PC-9 (cell line): ENCODE measurements at places on chromosomes 1 and 21. TPM values are rescaled to one million over a fixed set of nuclear protein-coding genes. Genes with fewer than 3 reads are reported as not detected.

GRCh38 chr1:9443913-9444445 is 95.3 kb upstream of the SLC25A33 start:
- no peak for DNase-seq

GRCh38 chr1:202084791-202085681 is 37.7 kb upstream of the GPR37L1 start:
- peak; percentile 79 for DNase-seq

DNA sequence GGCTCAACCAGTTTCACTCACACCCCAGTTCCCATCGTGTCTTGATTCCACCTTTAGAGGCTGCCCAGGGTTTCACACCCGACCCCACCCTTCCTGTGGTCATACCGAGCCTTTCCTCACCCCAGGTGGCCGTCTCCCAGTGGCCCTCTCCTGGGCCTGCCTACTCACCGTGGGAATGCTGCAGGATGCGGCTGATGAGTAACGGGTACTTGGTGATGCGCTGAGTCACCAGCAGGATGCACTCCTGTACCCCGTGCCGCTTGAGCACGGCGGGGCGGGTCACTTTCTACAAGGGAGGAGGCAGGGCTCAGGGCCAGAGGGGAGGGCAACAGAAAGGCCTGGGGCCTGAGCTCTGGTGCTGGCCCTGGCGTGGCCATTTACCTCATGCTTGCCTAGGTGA is 16.4 kb downstream of the ARHGEF2 start:
- peak; percentile 98 for DNase-seq

GRCh38 chr1:12143631-12144155 is 23.1 kb upstream of the TNFRSF1B start:
- peak; percentile 91 for DNase-seq

Gene LCE1D
- total RNA-seq, result not detected in 2 replicates
